ENCODE measurements at places on chromosomes 1 and 21.
A peak's percentile ranks its signal among the peaks of the same experiment; 100 is the strongest.

- no peak for DNase-seq
Observed at GRCh38 chr21:17139696-17140095, 373.1 kb upstream of the CXADR start.

DNA sequence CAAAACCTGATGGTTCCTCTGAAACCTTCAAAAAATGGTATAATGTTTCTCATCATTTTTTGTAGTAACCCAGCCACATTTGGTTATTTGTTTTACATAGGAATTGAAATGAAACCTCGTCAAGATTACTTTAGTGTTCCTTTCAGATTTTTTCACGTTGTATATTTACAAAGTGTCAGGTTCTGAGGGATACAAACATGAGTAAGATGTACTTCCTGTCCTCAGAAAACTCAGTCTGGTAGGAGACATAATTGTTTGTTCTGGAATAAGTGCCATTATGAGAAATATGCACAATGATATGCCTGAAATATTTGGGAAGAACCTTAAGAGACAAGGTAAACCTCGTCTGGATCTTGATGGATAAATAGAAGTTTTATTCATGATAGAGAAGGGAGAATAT lies 145.5 kb downstream of the USP25 start:
- DNase-seq = no peak

GRCh38 chr21:25691976-25692375 lies 42.7 kb downstream of the ATP5PF start:
- no peak for DNase-seq

DNA sequence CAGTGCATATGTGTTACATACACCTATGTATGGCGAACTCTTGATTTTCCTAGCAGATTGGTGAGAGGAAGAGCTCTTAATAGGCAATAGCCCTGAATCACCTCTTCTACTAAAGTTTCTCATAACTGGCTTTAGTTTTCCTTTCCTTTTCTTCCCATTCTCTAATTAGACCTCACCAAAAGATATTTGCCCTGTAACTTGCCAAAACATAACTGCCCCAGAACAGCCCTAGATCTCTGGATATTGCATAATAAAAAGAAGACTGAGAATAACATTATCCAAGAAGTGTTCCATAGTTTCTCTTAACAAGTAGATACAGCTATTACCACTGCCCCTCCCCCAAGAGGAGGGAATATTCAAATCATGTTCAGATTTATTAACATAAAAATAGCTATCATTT lies 16.3 kb downstream of the SGIP1 start:
- no peak for DNase-seq

- no peak for DNase-seq
Observed at GRCh38 chr21:41643246-41643966, 123.4 kb downstream of the RIPK4 start.

GRCh38 chr21:21682172-21682571 lies 684.0 kb downstream of the NCAM2 start:
- no peak for DNase-seq

GRCh38 chr1:230459465-230459864 lies 33.3 kb upstream of the PGBD5 start:
- no peak for DNase-seq

GRCh38 chr1:59046730-59047157 lies 250.2 kb upstream of the FGGY start:
- DNase-seq = no peak

- DNase-seq = no peak
Observed at GRCh38 chr1:110526201-110526780, 7.3 kb upstream of the KCNA10 start.

GRCh38 chr1:4935807-4936206 lies 281.4 kb downstream of the AJAP1 start:
- no peak for DNase-seq

GRCh38 chr1:25193229-25193628 lies 39.1 kb downstream of the SYF2 start:
- no peak for DNase-seq

DNA sequence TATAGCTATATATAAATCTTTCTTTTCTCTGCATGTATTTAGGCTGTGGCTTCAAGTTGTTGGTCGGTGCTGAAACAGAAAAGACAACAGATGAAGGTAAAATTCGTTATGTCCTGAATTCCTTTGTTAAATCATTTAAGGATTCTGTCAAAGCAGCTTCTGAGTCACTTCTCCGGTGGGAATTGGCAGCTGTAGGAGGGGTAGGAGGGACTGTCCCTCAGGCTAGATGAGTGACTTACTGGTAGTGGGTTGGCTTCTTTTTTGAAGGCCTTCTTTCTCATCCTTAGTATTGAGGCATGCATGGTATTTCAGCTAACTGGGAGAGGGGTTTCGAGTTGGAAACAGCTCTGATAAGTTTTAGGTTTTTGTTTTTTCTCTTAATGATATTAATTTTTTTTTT lies 22.1 kb upstream of the NEXN start:
- no peak for DNase-seq

DNA sequence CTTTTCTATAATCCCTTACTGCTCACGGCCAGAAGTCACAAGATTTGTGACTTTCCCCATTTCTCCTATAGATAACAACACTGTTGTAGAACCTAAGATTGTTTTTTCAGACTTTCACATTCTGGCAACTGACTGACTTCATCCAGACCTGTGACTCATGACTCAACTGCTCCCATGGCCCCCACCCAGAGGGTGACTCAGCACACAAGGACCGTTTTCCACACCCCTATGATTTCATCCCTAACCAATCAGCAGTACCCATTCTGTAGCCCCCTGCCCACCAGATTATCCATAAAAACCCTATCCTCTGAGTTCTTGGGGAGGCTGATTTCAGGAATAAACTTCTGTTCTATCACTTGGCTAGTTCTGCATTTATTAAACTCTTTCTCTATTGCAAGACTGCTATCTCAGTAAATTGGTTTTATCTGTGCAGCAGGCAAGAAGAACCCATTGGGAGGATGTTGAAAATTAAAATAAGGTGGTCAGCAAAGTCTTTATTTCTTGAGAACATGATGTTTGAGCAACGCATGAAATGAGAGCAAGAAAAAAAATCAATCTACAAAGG lies 79.7 kb downstream of the NGF start:
- peak; percentile 62 for DNase-seq

- DNase-seq = no peak
Observed at GRCh38 chr1:208326033-208326432, 81.8 kb upstream of the PLXNA2 start.
